ENCODE measurements at places on chromosomes 16 and 17. TPM values are rescaled to one million over a fixed set of nuclear protein-coding genes. Genes with fewer than 3 reads are reported as not detected.

DNA sequence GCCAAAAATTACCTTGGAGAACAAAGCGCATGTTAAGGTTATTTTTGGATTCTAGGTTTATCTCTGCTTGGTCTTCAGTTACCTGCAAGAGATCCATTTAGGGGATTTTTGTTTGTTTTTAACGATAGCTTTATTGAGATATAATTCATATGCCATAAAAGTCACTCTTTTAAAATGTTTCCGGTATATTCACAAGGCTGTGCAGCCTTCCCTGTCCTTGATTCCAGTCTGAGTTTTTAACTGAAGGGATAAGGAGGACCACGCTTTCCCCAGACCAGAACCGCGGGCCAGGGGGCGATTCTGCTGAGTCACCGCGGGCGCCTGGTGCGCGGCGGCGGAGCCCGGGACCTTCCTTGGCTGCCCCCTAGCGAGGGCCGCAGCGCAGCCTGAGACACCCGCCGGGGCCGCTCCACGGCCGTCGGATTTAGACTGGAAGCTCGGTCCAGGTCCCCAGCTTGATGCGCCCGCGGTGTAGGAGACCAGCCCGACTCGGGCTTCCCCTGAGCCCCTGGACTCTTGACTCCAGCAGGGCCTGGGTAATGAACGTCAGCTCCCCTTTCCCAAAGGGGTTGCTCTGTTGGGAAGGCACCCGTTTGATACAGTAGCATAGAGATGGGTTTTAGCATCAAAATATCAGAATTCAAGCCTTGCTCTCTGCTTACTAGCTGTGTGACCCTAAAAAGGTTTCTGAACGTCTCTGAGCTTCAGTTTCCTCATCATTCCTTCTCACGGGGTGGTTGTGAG, 50.0 kb upstream of the STH start:
- DNase-seq = peak; percentile 55

DNA sequence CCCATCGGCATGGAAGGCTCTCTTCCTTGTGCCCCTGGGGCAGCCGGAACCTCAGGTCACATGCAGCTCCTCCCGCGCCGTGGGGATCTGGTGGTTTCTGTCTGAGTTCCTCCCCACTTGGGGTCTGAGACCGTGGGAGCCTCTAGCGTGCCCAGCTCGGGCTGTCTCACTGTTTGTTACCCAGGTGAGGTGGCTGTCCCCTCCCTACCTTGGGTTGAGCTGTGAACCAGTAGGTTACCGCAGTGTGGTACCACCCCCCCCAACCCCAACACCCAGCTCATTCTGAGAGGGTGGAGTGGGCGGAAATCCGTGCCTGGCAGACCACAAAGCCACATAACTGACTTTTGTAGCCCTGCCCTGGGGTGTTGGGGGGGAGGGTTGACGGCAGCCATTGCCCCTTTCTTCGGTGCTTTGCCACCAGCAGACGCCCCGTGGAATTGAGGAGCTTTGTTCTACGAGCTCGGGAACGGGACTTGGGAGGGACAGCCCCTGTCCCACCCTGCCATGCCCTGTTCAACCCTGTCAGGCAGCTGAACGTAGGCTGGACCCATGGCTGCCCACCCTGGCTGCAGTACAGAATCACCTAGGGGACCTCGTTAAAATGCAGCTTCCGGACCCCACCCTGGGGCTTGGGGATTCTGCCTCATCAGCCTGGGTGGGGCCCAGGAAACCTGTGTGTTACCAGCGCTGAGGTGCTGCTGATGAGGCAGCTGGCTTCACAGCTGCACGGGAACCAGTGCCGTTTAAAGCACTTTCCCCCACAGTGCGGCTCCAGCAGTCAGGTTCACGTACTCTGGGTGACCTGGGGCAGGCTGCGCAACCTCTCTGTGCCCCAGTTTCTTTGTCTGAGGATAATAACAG, 18.5 kb downstream of the RAP1GAP2 start:
- no peak for DNase-seq

- no peak for DNase-seq
These were observed 18.3 kb downstream of the VPS53 start for GRCh38 chr17:696369-696768.

- DNase-seq = no peak
These were observed 26.3 kb downstream of the WSB1 start for GRCh38 chr17:27320222-27320560.

DNA sequence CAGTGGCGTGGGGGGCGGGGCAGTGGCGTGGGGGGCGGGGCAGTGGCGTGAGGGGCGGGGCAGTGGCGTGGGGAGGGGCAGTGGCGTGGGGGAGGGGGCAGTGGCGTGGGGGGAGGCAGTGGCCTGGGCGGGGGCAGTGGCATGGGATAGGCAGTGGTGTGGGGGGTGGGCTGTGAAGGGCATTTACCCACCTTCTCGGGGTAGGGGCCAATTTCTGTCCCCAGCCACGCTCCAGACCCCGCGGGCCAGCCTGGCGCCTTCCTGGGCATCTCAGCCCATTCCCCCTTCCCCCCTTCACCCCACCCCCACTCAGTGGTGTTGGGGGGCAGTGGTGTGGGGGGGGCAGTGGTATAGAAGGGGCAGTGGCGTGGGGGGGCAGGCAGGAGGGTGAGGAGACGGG, 92.7 kb downstream of the LITAF start:
- DNase-seq = no peak

GRCh38 chr17:2020721-2021120, 4.4 kb downstream of the RTN4RL1 start:
- no peak for DNase-seq

- no peak for DNase-seq
These were observed 129.6 kb upstream of the TNRC6C start for GRCh38 chr17:77828749-77829539.

Gene MMD
- 1.1 TPM for total RNA-seq

GRCh38 chr17:64004903-64005733, 7.0 kb downstream of the PRR29 start:
- no peak for DNase-seq

- no peak for DNase-seq
These were observed 138.8 kb downstream of the CCDC182 start for GRCh38 chr17:57606111-57606875.

Gene PMFBP1
- 0.33 TPM for total RNA-seq

- DNase-seq = no peak
These were observed 10.4 kb downstream of the GPATCH8 start for GRCh38 chr17:44492706-44493272.

DNA sequence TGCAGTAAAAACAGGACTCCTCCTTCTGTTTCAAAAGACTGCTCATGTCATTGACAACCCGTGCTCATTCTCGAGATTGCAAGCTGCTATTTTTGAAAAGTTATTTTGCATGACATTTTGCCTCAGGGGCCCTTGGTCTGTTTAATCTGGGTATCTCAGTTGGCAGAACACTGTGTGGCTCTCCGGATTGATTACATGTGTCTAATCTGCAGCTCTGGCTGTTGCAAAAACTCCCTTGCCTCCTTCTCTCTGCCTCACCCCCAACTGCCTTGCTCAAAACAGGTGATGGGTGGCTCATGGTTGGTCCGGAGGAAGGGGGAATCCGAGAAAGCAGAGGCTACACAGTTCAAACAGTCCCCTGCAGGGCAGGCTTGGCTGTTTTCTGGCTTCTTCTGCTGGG, 25.3 kb downstream of the GINS3 start:
- no peak for DNase-seq

GRCh38 chr17:57735707-57736106, 9.4 kb downstream of the CCDC182 start:
- no peak for DNase-seq

GRCh38 chr17:36089888-36090836, at the start of gene CCL3:
Gene CCL3, minus strand, starts transcription at chr17:36090143. Its CDS starts 85 bp downstream, at chr17:36090058.
- DNase-seq = no peak

DNA sequence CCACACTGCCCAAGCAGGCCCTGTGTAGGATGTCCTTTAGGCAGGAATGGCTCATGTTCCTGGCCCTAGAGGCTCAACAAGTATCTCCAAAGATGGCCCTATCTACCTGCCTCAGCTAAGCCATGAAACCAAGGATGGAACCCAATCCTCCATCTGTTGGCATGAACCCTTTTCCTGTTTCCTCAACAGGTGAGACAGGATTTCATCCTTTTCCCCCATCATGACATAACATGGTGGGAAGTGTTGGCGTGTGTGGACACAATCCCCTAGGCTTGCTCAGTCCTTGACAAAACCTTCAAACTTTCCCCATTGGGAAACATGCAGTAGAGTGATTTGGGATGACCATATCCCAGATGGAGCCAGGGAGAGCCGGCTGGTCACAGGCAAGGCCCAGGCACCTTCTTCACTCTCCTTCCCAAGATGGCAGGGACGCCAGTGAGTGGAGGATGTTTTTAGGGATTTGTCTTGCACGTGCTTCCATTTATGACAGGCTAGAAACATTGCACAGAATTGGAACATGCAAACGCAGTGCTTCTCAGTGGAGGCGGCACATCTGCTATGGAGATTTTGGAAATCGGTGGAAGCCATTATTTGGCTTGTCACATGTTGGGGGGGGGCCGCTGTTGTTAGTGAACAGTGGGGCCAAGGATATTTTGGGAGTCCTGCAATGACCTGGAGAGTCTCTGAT, 77.0 kb downstream of the MYH11 start:
- no peak for DNase-seq

DNA sequence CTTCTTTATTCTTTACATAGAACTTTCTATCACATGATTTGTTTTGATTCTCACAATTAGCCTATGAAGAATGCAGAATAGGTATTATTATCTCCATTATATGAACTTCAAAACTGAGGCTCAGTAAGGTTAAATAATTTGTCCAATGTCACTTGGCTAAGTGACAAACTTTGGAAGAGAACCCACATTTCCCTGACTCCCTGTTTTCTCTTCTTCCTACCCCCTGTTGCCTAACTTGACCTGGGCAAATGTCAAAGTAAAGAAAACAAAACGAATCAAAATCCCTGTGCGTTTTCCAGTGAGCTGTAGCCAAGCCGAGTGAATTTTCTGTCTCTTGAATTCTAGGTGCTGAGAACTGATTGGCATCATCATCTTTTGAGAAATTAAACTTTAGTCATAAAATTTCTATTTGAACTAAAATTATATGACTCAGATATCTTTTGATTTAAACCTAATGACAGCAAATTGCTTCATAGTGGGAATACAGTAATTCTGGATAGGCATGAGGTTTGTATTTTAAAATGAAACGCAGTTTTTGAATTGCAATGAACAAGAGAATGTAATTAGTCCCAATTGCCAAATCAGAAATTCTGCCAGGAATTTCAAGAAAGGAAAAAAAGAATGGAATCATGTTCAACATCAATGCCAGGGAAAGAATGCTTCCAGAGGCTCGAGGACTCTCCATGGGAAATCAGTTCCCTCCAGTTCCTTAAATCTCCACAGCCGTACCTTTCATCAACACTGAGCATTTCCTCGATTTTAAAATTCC, 4.6 kb upstream of the NACA2 start:
- no peak for DNase-seq

DNA sequence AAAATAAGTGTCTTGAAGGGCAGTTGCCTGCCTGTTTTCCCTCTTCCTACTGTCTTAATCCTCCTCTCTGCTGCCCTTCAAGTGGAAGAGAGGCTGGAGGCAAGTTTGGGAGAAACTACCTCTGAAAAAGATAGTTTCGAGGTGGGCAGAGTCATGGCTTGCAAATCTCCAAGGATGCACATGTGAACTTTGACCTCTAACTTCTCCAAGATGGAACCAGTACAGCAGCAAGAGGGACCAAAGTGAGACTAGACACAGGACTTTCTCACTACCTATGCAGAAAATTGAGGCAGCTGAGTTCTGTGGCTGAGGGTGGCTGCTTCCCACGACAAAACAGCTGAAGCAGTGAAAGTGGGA, 887 bp upstream of the KCNH4 start:
- DNase-seq = no peak

Gene SMARCE1
- total RNA-seq = 112 TPM

DNA sequence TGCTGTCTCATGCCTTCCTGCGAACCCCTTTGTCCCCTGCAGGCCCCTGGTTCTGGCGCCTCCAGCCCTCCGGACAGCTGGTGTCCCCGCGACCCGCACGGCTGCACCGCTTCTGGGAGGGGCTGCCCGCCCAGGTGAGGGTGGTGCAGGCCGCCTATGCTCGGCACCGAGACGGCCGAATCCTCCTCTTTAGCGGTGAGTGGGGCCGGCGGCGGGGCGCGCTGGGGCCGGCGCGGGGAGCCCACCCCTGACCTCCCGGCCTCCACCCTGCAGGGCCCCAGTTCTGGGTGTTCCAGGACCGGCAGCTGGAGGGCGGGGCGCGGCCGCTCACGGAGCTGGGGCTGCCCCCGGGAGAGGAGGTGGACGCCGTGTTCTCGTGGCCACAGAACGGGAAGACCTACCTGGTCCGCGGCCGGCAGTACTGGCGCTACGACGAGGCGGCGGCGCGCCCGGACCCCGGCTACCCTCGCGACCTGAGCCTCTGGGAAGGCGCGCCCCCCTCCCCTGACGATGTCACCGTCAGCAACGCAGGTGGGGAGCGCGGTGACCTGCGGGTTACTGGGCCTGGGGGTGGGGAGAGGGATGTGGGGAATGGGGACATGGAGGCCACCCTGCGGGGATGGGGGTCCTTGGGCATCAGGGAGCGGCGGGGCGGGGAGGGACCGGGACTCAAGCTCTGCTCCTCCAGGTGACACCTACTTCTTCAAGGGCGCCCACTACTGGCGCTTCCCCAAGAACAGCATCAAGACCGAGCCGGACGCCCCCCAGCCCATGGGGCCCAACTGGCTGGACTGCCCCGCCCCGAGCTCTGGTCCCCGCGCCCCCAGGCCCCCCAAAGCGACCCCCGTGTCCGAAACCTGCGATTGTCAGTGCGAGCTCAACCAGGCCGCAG, 7.1 kb upstream of the IL32 start:
- DNase-seq = no peak

Gene HYDIN
- 1.5 TPM for total RNA-seq

- peak; percentile 13 for DNase-seq
These were observed 674 bp downstream of the ZNF821 start for GRCh38 chr16:71883168-71883848.

DNA sequence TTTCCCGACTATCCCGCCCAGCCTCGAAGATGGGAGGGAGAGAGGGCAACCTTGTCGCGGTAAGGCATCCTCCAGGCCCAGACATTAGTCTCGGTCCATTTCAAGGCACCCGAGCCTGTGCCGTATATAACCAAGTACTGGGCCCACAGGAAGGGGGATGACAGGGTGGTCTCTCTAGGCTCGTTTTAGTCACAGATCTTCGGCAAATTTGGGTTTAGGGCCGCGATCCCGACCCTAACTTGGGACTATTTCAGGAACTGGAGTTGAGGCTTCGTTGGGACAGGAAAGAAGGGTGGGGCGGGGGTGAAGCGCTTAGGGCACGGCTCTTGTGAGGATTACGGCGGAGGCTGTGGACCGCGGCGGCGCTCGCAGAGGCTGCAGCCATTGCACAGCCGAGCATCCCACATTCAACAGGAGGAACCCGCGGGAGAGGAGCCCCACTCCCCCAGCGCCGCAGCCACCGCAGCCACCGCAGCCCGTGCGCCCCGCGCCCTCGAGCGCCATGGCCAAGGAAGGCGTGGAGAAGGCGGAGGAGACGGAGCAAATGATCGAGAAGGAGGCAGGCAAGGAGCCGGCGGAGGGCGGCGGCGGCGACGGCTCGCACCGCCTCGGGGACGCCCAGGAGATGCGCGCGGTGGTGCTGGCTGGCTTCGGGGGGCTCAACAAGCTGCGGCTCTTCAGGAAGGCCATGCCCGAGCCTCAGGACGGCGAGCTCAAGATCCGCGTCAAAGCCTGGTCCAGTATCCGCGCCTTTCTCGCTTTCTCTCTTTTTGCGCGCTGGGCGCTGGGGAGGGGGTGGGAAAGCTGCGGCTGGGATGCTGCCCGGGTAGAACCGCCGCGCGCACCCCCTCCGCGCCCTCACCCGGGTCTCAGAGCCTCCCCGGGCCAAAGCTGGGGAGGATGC, at the start of gene VAT1L:
TSS of gene VAT1L (plus strand) at position 384 of the 904 bp plus-strand sequence. CDS start at position 503, 119 bp downstream.
- DNase-seq = peak; percentile 68

Gene TSPAN10
- 4.5 TPM for total RNA-seq

GRCh38 chr17:34879146-34879545, 82.1 kb downstream of the CCT6B start:
- no peak for DNase-seq

- peak; percentile 69 for DNase-seq
These were observed 16.5 kb downstream of the CCDC102A start for GRCh38 chr16:57519796-57520360.

Data from fibroblast of the aortic adventitia (primary cell).